ENCODE measurements at places on chromosomes 1 and 21.
A peak's percentile ranks its signal among the peaks of the same experiment; 100 is the strongest.

GRCh38 chr1:206967096-206967849, 3.0 kb downstream of the FCAMR start:
- DNase-seq = peak; percentile 2

- DNase-seq = no peak
Measured at GRCh38 chr1:162987866-162988265, 81.3 kb upstream of the RGS4 start.

DNA sequence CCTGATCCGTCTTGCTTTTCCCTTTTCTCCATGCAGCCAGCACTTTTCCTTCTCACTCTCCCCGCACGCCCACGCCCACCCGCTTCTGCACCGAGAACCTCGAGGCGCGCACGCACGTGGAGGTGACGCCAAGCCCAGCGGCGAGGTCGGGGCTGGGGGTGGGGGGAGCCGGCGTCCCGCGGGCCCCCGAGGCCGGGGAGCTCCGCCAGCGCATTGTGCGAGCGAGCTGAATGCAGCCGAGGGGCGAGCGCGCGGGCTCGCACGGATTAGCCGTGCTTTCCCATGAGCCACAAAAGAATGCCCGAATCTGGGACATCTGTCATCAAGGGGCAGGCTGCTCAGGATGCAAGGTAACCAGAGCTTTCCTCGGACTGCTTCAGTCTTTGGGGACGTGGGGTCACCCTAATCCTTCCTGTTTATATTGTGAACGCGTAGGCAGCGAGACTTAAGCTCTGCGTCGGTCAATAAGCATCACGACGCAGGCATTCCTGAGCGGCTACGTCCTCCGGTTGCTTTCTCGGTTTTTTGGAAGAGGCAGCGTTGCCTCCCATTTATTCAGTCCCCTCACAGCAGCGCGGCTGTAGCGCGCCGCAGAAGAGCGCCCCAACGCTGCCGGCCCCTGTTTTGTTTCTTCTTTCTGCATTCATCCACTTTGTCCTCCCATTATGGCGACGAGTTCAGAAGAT, 67.3 kb upstream of the AKT3 start:
- DNase-seq = no peak

- DNase-seq = no peak
Measured at GRCh38 chr1:235670157-235670776, 20.7 kb upstream of the GNG4 start.

DNA sequence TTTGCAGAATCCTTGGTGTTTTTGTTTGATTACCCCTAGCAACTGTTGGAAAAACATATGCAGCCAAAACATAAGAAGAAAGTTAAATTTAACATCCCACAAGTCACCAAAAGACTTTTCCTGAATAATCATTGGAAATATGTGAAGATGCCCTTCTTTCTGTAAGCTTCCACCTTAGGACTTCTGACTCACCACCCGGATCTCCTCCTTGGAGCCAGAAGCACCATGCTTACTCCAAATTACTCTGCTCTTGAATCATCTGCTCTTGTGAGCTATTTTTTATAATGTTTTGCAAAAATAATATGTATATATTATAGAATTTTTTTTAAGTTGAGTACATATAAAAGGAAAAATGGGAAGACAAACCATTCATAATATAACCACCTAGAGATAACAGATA, 391.7 kb downstream of the KCTD3 start:
- no peak for DNase-seq

DNA sequence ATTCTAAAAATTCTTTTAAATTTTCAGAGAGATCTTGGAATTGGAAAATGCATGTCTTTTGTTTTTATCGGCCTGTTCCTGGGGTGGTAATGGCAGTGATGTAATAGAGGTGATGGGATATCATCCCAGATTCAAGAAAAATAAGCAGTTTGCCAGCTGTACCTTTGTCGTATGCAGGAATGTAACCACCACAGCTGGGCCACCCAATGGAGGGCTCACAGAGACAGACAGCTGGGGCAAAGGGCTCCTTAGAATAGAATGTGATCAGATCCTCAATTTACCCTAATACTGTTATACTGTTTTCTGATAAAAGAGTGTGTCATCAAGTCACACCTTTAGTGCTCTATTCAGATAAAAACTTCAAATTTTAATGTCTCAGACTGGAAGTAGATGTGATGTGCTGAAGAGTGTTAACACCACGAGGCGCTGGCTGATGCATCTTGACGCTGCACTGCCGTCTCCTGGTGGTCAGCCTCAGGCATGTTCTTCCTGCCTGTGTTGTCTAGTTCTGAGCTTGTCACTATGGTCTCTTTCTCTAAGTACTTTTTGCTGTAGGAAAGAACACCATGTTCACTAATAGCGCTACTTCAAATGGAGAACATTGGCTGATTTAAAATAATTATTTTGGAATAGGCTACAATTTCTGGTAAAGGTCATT, 78.8 kb downstream of the C1orf21 start:
- no peak for DNase-seq

- no peak for DNase-seq
Measured at GRCh38 chr1:37995751-37996345, 6.0 kb upstream of the SF3A3 start.

- DNase-seq = no peak
Measured at GRCh38 chr1:175830500-175830899, 87.1 kb upstream of the TNR start.

- no peak for DNase-seq
Measured at GRCh38 chr21:33289199-33289819, 23.1 kb downstream of the IL10RB start.

GRCh38 chr1:245276445-245276844, 121.7 kb downstream of the KIF26B start:
- no peak for DNase-seq

- DNase-seq = no peak
Measured at GRCh38 chr1:114819869-114820268, 34.8 kb upstream of the SYCP1 start.

DNA sequence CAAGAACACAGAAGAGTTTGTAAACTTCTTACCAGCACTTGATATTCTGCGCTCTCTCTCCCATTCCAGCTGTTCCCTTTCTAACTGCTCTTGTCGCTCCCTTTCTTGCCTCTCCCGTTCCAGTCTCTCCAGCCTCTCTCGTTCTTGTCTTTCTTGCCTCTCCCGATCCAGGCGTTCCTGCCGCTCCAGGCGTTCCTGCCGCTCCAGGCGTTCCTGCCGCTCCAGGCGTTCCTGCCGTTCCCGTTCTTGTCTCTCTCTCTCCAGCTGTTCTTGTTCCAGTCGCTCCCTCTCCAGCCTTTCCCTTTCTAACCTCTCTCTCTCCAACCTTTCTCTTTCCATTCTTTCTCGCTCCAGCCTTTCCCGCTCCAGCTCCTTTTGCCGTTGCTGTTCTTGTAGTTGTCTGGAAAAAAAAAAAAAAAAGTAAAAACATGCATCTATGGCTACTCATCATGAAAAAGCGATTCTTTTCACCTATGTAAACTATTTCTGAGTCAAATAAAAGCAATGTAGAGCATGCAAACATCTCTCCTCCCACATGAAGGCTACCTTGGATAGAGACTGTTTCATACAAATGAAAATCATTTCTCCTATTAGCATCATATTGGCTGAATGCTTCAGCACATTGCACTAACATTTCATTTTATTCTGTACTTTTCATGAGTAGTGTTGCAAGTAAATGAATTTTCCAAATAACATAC, 91.5 kb upstream of the LBR start:
- no peak for DNase-seq

DNA sequence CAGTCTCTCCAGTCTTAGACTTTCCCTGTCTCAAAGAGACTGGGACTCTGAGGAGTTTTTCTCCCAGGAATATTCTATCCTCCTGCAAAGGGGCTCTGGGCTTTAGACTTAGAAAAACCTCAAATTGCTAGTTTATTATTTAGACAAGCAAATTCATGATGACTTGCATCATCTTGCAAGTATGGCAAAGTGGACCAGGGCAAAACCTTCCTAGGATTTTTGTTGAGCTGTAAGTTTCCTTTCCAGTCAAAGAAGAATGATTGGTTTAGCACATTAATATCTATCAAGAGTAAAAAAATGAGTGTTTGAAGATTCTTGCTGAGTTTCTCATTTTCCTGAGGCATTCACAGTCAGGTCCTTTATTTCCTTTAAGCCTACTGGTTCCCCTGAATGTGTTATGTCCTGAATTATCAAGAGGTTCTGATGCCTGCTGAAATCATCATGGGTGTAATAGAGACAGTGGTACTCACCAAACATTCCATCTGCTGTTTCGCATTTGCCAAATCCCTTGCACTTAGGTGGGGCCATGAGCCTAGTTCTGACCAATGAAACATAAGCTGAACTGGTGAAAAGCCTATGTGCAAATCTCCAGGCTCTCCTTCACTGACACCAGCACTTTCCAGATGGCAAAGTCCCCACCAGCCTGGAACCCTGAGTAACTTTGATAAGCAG, 25.2 kb upstream of the SPAG17 start:
- no peak for DNase-seq

GRCh38 chr1:203289281-203289981, 15.9 kb upstream of the BTG2 start:
- DNase-seq = no peak

- DNase-seq = no peak
Measured at GRCh38 chr21:33229099-33229783, 497 bp upstream of the IFNAR2 start.

GRCh38 chr1:10022656-10023055, 10.1 kb upstream of the UBE4B start:
- DNase-seq = no peak

- no peak for DNase-seq
Measured at GRCh38 chr21:26732432-26733221, 112.6 kb downstream of the ADAMTS1 start.

DNA sequence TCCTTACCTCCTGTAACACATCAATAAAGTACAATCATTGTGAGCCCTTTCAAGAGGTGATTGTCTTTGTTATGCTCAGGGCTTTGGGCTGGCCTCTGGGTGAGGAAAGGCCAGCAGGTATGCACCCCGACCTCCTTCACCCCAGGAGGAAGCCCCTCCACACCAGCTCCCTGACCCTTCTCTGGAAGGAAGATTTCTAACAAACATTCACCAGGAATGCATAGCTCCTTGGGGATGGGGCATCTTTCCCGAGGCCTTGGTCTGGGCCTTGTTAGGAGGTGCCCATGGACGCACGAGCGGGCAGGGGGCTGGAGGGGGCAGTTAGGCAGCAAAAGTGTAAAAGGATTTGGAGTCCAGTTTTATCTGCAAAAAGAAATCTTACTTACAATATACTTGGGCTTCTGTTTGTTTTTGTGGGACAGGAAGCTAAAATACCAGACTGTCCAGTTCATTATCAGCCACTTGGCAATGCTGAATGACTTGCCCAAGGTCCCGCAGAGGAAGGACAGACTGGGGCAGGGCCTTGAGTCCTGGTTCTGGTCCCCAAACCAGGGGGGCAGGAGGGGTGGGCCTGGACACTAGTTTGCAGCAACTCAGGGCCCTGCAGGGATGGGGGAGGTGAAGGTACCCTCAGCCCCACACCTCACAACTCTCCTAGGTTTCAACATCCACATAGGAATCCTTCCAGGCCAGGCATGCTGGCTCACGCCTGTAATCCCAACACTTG, 10.1 kb downstream of the ZC3H12A start:
- DNase-seq = no peak

Measured in NCI-H510A treated with DMSO at 0.1 percent for 48 hours (cell line).